ENCODE measurements at places on chromosomes 6 and 20.

GRCh38 chr6:96086745-96087144 lies 71.0 kb downstream of the FUT9 start:
- DNase-seq, result no peak

DNA sequence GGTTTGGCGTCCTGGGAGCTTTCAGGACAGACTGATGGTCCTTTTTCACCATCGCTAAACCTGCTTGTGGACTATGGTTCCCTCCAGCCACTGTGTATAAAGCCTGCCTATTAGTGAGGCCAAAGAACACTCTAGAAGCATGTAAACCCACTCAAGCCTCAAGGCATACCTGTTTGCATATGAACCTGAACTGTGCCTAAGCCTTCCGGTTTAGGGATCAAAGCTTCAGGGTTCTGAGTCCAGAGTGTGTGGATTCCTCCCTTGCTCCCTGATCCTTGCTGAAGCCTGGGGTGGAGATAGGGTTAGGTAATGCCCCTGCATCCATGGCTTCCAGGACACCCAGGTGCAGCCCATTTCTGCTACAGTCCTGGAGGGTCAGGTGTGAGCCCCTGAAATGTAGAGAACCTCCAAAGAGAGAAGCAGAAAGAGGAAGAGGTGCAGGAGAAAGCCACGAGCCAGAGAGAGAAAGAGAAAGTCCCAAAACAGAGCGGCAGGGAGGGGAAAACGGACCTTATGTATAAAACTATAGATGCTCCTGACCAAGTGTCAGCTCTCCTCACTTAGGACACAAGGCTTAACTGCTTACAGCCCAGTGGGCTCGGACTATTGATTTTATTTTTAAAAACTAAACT lies 93.3 kb downstream of the SCML4 start:
- no peak for DNase-seq

DNA sequence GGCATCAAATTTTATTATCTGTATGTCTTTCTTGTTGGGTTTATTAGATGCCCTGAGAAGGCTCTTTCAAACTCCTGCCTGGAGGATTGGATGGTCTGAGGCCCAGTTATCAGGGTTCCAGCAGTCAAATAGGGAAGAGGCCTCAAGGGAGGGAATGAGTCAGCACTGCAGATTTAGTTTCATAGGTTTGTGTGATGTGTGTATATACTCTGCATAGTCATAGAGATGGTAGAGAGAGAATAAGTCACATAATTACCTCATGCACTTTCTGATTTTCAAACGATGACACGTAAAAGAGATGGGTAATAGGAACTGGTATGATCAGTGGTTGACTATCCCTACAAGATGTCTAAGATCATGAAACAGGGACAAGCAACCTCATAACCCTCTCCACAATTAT lies 82.1 kb downstream of the ADAT2 start:
- no peak for DNase-seq

DNA sequence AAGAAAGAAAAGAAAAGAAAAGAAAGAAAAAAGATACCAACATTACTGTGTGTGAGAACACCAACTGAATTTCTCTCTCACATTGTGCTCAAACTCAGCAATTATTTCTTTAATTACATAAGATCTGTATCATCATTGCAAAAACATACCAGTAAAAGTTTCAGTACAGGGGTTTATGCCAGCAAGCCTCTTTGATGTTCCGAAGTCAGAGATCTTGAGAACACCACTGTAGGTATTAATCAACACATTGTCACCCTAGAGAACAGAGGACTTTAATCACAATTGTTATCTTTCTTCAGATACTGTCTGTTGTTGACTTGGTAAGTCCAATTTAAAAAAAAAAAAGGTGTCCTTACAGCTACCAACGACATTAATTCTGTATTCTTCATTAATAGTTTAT lies 60.9 kb upstream of the MAP7 start:
- no peak for DNase-seq

DNA sequence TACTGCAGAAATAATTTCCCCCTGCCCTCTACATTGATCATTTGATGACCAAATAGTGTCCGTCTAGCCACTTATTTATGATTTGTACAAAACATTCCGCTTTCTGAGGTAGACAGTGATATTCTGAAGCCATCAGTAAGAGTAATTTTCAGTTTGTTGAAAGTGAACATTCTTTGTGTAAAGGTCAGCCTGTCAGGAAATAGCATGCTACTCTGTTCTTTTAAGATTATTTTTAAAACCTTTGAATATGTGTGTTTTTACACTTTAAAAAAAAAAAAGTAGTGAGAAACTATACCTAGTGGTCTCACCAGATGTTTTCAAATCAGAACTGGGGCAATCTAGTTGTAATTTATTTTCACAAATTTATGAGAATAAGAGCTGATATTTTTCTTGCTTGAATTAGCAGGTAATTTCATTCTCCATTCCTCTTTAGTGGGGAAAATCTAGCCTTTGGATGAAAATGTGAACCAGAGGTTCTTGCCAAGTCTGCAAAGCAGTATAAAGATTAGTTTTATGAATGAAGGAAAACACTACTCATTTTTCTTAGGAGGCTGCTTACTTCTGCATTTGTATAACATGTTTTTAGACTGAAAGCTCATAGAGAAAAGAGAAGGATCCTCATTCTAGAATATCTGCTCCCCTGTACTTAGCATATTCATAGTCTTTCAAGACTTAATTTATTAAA lies 12.1 kb upstream of the REV3L start:
- no peak for DNase-seq

DNA sequence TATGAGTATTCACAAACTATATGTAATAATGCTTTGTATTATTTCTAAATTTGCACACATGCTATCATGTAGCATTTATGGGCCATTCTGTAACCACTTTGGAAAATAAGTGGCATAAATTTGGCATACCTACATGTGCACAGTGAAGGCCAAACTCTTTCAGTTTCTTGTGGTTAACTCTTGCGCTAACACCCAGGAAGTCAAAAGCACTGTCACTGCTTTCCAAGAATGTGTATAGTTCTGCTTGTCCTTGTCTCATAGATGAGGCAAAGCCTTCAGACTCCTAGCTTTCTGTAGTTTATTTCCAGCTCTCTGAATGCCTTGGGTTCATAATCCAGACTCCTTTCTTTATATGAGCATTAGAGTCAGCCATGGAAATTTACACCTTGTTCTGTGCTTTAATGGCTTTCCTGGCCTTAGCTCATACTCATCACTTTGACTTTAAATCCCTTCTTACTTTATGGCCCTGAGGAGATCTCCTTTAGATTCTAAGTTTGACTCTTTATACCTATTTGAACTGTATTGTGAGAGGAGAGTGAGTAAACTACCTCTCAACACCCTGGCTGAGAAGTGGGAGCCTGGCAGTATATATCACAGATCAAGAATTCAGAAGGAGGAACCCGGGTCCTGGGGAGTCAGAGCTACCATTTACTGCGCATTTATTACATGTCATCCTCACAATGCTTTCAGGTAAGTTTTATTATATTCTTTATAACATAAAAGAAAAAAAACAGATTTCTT lies 949 bp upstream of the SLC17A3 start:
- DNase-seq, result no peak

DNA sequence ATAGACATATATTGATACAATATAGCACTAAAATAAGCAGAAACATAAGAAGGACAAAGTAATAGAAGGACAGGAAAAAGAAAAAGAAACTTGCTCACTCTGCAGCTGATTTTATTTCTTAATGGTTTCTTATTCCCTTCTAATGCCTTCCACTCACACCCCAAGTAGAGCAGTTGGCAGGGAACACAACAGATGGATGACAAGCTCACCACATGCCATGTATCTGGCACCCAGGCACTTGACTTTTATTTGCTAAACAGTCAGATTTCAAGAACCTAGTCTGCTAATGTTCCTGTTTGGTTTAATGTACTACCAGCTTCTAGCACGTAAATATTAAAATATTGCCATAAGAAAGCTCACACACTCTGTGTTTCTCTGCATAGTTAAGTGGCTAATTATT lies 87.1 kb downstream of the COL19A1 start:
- no peak for DNase-seq

- peak; percentile 31 for DNase-seq
Observed at GRCh38 chr6:137709424-137710236, 157.4 kb upstream of the TNFAIP3 start.

DNA sequence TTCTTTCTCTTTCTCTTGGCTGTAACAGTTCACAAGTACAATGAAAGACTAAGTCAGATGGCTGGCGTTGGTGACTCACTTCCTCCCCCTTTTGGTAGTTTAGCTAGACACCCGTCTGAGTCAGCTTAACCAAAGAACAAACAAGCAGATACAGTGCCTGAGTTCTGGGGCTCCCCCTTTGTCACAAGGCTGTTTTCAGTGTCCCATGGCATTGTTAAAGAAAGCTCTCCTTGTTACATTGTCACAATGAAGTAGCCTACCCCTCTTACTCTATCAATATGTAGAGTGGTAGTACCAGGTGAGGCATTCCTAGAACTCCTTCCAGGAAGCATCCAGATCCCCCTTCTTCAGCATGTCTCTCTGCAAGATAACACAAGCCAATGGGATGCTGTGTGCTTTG lies 38.6 kb downstream of the KIAA0408 start:
- DNase-seq, result peak; percentile 89

DNA sequence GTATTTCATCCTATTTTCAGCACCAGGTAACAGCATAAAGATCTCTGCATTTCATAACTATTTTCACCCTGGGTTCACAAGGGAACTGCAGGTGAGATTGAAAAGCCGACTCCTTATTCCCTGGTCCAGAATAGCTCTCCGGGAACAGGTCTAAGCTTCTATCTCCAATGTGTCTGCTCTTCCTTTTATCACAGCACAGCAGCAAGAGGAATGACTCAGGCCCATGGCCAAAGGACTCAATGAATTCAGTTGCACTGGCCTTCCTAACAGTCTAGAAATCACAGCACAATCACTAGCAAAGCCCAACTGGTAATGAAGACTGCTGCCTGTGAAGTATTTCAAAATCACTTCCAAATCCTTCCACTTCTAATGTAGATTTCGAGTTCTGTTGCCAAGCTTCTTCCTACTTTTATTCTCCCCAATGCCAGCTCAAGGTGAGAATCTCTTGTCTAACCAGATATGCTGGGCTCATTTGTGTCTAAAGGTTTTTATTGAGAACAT lies 30.7 kb downstream of the HMGN3 start:
- DNase-seq, result no peak

GRCh38 chr6:79964607-79965081 lies 17.3 kb upstream of the ELOVL4 start:
- no peak for DNase-seq

Measured in AG20443 (cell line).